ENCODE measurements at places on chromosomes 4 and X.

DNA sequence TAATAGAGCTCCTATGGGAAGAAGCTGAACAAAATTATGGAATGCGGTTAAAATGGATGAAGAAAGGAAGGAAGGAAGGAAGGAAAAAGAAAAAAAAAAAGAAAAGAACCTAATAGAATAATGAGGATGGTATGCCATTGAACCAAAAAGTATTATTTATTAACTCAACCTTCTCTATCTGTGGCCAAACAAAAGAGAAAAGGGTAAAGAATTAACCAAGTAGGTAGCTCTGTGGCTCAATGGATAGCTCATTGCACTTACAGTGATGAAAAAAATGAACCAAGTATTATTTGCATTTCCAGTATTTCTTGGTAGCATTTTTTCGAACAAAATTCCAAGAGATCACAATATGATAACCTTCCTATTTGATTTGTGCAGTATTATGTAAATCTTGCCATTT is 56.9 kb upstream of the SLC39A8 start:
- no peak for DNase-seq

GRCh38 chr4:36159208-36159607 is 85.1 kb downstream of the ARAP2 start:
- no peak for DNase-seq

- no peak for DNase-seq
These were observed 19.9 kb upstream of the CPLX1 start for GRCh38 chr4:845836-846251.

DNA sequence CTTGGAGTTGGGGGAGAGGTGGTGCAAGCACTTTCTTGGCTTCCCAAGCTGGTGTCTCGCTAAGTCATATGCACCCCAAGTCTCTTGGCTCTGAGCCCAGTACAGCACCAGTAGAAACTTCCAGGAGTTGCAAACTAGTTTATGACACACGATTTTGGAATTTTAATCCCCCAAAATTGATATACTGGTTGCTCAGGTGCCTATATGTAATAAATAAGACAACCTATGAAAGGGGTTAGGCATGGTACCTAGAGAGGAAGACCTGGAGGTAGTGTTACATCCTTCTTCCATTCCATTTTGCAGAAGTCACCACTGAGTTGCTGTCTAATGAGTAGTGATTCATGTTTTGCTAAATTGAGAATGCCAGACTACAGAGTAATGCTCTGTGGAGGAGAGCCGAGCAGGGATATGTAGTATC is 4.3 kb upstream of the SLC4A4 start:
- DNase-seq = no peak

- no peak for DNase-seq
These were observed 97.4 kb upstream of the MYOZ2 start for GRCh38 chr4:119038116-119038841.

DNA sequence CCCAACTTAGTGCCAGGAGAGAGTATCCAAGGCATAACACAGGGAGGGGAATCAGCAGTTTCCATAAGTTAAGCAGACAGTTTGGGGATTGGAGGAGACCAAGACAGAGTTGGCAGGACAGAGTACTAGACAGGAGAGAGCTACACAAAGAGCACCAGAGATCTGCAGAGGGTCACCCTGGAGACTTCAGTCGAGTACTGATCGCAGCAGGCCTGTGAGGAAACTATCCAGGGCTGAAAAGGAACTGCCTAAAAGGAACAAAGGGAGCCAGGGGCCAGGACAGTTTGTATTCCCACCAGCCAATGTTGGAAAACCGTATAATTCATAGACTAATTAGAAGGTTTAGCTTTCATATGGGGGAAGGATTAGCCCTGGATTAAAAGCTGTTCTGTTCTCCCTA is 80.6 kb upstream of the ENPP6 start:
- DNase-seq = no peak

DNA sequence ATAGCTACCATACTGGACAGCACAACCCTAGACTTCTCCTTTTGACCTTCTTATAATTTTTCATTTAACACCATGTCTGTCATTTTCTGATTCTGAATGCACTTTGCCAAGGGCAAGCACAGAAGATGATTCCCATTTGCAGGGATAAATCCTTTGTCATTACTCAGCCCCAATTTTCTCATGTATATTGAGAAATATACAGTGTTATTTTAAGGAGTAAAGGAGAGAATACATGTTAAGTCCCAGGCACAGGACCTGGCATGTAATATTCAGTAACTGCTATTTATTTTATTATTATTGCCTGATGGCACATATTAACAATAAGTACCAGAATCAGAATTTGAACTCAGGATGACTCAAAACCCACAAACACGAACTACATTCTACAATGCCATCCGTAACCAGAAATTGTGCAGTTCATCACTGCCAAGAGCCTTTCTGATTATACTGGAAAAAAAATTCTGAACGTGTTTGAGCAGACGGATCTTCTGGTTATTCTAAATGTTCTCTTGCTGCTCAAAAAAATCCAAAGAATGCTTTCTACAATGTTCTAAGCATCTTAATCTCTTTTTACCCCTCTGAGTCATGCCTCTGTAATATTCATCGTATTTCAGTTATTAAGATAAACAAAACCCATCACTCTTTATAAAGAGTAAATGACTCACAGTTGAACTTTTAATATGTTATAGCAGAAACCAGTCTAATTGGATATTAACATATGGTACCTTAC is 170.0 kb downstream of the MID1 start:
- DNase-seq = no peak

DNA sequence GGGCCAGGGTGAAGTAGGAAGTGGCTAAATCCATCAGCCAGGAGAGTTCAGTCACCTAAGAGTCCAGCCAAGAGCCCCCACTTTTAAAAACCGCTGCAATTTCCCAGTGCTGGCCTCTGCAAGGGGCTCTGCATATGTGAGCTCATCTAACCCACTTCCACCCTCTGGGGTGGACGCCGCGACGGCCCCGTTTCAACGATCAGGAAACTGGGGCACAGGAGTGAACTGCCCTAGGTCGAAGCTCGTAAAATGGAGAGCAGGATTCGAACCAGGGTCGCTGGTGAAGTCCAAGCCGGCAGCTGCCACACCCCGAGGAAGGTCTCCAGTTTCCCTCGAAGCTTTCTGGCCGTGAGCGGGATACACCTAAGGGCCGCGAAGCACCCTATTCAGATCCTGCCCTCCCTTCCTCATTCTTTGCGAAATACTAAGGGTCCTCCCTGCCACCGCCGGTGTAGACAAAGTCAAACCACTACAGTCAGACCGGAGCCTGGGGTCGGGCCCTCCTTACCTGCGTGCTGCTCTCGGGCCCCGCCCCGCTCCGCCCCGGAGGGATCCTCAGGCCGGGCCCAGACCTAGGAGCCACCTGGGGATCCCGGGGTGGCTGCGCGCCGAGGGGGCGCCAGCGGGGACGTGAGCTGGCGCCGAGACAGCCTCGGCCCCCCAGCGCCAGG is 446 bp downstream of the EVC2 start:
- DNase-seq = no peak

- no peak for DNase-seq
These were observed 5.0 kb downstream of the FAM114A1 start for GRCh38 chr4:38872620-38873019.

DNA sequence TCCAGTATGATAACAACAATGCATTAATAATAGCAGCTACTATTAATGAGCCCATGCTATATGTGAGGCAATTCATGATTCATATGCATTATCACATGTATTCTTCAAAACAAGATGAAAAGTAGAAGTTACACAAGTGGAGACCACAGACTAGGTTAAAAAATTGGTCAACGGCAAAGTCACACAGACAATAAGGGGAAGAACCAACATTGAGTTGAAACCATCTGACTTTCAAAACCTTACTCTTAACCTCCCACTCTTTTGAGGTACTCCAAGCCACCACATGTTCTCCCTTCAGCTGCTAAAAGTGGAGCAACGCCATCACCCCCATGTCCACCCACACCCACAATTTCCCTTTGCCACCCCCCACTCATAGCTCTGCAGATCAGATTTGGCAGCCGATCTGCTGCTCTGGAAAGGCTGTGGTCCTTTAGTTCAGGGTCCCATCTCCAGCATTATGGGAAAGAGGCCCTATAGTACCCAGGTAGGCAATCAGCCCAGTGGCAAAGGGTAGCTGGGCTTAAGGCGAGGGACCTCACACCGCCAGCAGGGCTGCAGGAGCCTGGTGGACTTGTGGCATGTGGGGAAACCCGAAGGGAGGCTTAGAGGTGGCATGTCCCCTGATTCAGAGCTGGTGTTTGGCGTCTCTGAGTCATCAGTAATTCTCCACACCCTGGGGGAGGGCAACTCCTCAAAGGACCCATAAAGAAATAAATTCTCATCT is 33.5 kb upstream of the CYBB start:
- DNase-seq = no peak

DNA sequence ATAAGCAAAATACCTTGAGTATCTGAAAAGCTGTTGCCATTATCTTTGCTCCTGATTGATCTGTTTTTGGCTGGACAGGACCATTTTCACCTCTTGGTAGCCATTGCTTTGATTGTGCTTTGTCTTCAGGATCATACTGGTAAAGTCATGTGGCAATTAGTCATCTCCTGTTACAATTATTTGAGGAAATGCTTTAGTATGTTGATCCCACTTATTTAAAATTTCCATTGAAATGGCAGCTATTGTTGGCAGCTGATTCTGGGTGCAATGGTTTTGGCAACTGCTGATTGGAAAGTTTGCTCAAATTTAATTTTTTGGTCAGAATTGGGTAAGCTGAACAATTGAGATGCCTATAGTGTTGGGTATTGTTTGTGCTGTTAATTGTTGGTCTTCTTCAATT is 238.3 kb upstream of the TLL1 start:
- no peak for DNase-seq

GRCh38 chr4:1759170-1759817 is 33.8 kb upstream of the FGFR3 start:
- no peak for DNase-seq

- no peak for DNase-seq
These were observed 19.9 kb upstream of the CYBB start for GRCh38 chrX:37759878-37760418.

GRCh38 chrX:140510895-140511295 is 6.0 kb upstream of the SOX3 start:
- DNase-seq = no peak

- no peak for DNase-seq
These were observed 991.4 kb upstream of the PABPC4L start for GRCh38 chr4:135192751-135193535.

DNA sequence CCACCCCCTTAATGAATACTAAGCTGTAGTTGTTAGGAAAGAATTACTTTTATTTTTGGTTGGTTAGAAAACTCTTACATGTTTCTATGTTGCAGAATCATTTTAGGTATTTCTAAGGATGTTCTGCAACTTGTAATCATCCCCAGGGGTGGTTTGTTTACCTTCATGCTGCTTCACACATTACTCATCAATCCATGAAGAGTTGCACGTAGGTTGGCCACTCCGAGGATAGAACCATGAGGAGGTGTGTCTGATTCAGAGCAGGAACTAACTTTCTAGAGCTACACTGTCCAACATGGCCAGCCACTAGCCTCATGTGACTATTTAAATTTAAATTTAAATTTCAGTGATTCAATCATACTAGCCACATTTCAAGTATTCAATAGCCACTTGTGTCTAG is 127.2 kb upstream of the FRMPD4 start:
- DNase-seq = no peak

DNA sequence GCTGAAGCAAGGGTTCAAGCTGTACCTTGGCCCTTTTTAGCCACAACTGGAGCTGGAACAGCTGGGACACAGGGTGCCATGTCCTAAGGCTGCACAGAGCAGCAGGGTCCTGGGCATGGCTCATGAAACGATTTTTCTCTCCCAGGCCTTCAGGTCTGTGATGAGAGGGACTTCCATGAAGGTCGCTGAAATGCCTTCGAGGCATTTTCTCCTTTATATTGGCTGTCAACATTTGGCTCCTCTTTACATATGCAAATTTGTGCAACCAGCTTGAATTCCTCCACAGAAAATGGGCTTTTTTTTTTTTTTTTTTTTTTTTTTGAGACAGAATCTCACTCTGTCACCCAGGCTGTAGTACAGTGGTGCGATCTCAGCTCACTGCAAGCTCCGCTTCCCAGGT is 430.8 kb downstream of the PCDH11X start:
- DNase-seq = no peak

DNA sequence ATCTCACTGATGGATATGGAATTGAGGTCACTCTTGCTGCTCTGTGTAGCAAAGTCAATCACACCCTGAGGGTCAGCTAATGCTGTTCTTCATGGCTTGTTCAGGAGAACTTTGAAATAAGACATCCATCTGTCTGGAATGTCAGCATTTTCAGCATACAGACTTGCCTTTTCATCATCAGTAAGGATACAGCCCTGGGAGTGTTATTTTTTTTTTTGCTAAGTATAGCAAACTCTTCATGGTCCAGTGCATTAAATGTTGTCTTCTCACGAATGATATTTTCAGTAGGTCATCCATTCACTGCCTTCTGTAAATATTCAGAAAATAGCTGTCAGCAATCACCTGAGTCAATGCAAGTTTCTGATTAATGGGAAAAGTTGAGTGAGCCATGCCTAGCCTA is 268.8 kb upstream of the SMIM31 start:
- DNase-seq = no peak

DNA sequence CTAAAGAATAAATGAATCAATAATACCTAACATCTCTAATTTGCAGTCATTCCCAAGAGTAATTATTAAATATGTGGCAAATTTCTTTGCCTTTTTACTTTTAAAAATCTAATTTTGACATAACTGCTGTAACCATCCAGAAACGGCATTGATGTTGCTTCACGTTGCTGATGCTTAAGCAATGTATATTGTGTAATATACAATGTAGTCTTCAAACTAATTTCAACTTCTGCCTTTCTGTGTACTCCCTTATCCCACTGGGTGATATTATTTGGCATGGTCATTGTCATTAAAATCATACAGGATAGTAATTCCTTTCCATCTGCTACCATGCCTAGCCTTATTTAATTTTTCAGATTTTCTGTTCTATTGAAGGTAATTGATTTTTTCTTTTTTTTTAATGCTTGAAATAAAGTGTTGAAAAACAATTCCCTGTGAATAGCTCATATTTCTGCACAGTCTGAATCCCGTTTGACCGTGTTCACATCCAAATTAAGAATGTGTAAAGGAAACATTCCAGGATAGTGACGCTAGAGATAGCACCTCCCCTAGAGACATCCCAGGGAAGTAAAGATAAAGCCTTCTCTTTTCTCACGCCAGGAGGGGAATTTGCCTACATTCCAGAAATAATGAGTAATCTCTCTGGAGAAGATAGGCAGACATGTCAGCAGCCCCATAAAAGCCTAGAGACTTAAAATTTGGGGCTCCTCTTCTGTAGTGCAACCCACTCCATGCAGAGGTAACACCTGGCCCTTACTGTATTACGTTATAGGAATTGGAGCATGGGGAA is 8.6 kb downstream of the FAM200B start:
- no peak for DNase-seq

GRCh38 chr4:167956676-167957075 is 135.7 kb upstream of the ANXA10 start:
- no peak for DNase-seq

DNA sequence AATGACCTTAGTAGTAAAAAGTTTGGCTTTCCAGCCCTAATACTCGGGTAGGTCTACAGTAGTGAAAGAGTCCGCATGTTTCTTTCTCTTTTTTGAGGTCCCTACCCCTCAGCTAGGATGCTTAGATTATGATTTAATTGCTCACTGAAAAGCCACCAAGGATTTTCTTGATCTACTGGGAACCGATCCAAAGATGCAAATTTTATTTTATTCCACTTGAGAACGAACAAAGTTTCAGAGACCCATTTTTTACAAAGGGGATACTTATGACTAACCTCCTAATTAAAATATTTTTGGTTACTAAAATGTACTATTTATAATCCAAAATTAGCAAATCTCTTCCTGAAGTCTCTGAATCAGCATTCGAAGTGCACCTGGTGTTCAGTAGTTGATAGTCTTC is 14.3 kb upstream of the PDHA2 start:
- DNase-seq = no peak

GRCh38 chr4:74282926-74283325 is 25.3 kb upstream of the EPGN start:
- no peak for DNase-seq

Data from NCI-H1105 (cell line).